ENCODE measurements at places on chromosomes 5 and 9.

DNA sequence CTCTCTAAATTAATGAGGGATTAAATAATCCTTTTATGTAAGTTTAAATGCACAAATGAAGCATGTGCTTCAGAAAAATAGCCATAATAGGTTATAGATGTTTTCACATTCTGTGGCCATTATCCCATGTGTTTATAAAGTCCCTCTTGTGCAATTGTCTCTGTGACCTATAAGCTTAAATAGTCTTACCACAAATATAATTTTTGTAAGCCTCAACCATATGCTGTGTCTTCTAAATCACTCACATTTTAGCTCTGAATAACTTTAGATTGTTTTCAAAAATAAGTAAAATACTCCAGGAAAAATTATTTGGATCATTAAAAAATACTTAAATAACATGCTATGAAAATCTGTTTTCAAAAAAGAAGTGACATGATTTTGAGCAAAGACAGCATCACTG lies 1894.7 kb downstream of the MAT2B start:
- no peak for DNase-seq
- H3K4me3 ChIP-seq, result no peak overlapping the region
- H3K4me1 ChIP-seq, result no peaks in the 10 kb centered on the region
- no peaks in the 10 kb centered on the region for H3K27me3 ChIP-seq
- H3K36me3 ChIP-seq, result no peaks in the 10 kb centered on the region
- H3K27ac ChIP-seq, result no peak overlapping the region

- no peak for DNase-seq
- no peaks in the 10 kb centered on the region for H3K36me3 ChIP-seq
- peak overlapping the region; percentile 90 for H3K4me3 ChIP-seq
- peak overlapping the region; percentile 99 for H3K27ac ChIP-seq
- no peaks in the 10 kb centered on the region for H3K27me3 ChIP-seq
These were observed 1.2 kb downstream of the CXXC5 start for GRCh38 chr5:139649082-139649991.

DNA sequence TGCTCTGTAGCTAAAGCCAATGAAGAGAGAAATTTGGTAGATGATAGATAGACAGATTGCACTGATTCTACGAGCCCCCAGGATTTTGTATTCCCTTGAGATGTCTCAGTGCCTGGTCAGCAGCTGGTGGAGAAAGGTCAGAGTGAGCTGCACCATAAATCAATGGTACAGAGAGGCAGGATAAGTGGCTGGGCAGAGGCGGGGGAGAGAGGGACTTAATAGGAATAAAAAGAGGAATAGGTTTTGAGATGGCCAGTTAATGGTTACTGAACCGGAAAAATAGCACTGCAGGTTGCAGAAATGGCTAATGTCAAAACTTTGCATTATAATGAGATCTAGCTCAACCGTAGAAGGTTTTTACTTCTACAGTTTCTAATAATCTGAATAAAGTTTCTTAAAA lies 47.9 kb upstream of the SLC12A2 start:
- peaks cover 11% of the 10 kb centered on the region for H3K4me1 ChIP-seq
- no peaks in the 10 kb centered on the region for H3K36me3 ChIP-seq
- H3K27me3 ChIP-seq, result no peaks in the 10 kb centered on the region
- H3K4me3 ChIP-seq, result no peak overlapping the region
- H3K27ac ChIP-seq, result no peak overlapping the region
- no peak for DNase-seq

- DNase-seq, result no peak
- no peak overlapping the region for H3K4me3 ChIP-seq
- H3K36me3 ChIP-seq, result no peaks in the 10 kb centered on the region
- H3K27ac ChIP-seq, result no peak overlapping the region
- no peaks in the 10 kb centered on the region for H3K4me1 ChIP-seq
These were observed 89.5 kb upstream of the MAP3K1 start for GRCh38 chr5:56725711-56726411.

GRCh38 chr5:73625944-73626811 lies at the start of gene ARHGEF28:
Gene ARHGEF28, plus strand, starts transcription at chr5:73626196. Its CDS starts 58,656 bp downstream, at chr5:73684852.
- H3K27ac ChIP-seq, result peak within 1 kb of the TSS; percentile 84
- H3K36me3 ChIP-seq, result no peaks in the 10 kb centered on the region
- H3K4me3 ChIP-seq, result peak within 1 kb of the TSS; percentile 85
- H3K27me3 ChIP-seq, result no peaks in the 10 kb centered on the region

DNA sequence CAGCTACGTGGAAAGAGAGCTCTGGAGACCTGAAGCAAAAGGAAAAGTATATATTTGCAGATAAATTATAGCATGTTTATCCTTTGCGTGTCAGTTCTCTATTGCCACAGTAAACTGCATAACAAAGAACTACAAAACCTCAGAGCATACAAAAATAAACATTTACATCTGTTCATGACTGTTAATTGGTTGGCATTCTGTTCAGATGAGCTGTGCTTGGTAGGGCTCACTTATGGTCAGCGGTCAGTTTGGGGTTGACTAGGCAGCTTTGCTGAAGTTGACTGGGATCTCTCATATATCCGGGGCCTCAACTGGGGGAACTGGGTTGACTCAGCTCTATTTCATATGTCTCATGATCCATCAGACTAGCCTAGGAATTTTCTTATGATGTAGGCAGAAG lies 257.7 kb downstream of the TLE1 start:
- no peaks in the 10 kb centered on the region for H3K36me3 ChIP-seq
- no peak for DNase-seq
- H3K4me1 ChIP-seq, result no peaks in the 10 kb centered on the region
- H3K4me3 ChIP-seq, result no peak overlapping the region
- no peak overlapping the region for H3K27ac ChIP-seq

- DNase-seq, result no peak
- H3K4me3 ChIP-seq, result no peak overlapping the region
- H3K27ac ChIP-seq, result no peak overlapping the region
- no peaks in the 10 kb centered on the region for H3K36me3 ChIP-seq
These were observed 1866.7 kb upstream of the C9orf72 start for GRCh38 chr9:29439961-29440360.

GRCh38 chr5:149521739-149522685 lies 29.2 kb downstream of the CSNK1A1 start:
- no peaks in the 10 kb centered on the region for H3K27me3 ChIP-seq
- peaks cover 6% of the 10 kb centered on the region for H3K36me3 ChIP-seq
- DNase-seq, result no peak
- no peak overlapping the region for H3K27ac ChIP-seq
- no peak overlapping the region for H3K4me3 ChIP-seq
- H3K4me1 ChIP-seq, result peaks cover 78% of the 10 kb centered on the region

- no peaks in the 10 kb centered on the region for H3K27me3 ChIP-seq
- H3K27ac ChIP-seq, result no peak overlapping the region
- H3K4me3 ChIP-seq, result no peak overlapping the region
- DNase-seq, result no peak
- H3K4me1 ChIP-seq, result no peaks in the 10 kb centered on the region
These were observed 2149.4 kb upstream of the ACO1 start for GRCh38 chr9:30235068-30235467.

GRCh38 chr9:131307974-131308373 lies 18.5 kb downstream of the PLPP7 start:
- no peak for DNase-seq
- H3K4me1 ChIP-seq, result no peaks in the 10 kb centered on the region
- no peak overlapping the region for H3K27ac ChIP-seq
- no peaks in the 10 kb centered on the region for H3K27me3 ChIP-seq
- H3K36me3 ChIP-seq, result no peaks in the 10 kb centered on the region

- no peak for DNase-seq
- H3K27ac ChIP-seq, result no peak overlapping the region
- H3K27me3 ChIP-seq, result no peaks in the 10 kb centered on the region
- H3K36me3 ChIP-seq, result no peaks in the 10 kb centered on the region
These were observed 31.9 kb upstream of the TBC1D2 start for GRCh38 chr9:98287384-98287783.

DNA sequence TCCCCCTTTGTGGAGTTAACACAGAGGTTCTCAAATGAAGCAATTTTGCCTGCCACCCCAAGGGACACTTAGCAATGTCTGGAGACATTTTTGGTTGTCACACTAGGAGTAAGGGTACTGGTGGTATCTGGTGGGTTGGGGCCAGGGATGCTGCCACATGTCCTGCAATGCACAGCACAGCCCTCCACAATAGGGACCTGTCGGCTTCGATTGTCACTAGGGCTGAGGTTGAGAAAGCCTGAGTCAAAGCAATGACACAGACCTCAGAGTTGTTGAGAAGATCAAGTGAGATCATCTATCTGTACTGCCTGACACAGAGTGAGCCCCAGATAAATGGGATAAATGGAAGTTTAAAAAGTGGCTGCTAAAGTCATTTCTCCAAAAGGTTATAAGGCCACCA lies 249.2 kb upstream of the KLF4 start:
- DNase-seq, result no peak
- no peaks in the 10 kb centered on the region for H3K27me3 ChIP-seq
- peak overlapping the region; percentile 32 for H3K27ac ChIP-seq
- no peak overlapping the region for H3K4me3 ChIP-seq
- peaks cover 23% of the 10 kb centered on the region for H3K4me1 ChIP-seq

DNA sequence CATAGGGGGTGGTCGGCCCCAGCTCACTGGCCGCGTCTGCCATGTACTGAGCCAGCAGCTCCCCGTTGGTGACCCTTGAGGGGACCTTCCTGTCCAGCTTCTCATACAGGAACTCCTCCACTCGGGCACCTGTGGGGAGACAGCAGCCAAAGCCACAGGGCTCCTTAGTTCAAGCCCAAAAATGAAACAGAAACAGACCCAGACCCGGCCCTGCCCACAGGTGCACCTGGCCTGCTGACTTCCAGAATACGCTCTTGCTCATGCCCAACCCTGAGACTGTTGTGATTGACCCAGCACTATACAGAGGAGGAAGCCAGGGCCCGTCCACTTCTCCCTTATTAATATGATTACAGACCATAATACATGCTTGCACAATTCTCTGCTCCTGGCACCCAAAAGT lies 7.0 kb downstream of the SH3GLB2 start:
- H3K36me3 ChIP-seq, result no peaks in the 10 kb centered on the region
- peaks cover 27% of the 10 kb centered on the region for H3K4me1 ChIP-seq
- DNase-seq, result no peak
- H3K4me3 ChIP-seq, result no peak overlapping the region

- DNase-seq, result no peak
- no peak overlapping the region for H3K27ac ChIP-seq
- H3K4me3 ChIP-seq, result no peak overlapping the region
These were observed 419.7 kb downstream of the CHSY3 start for GRCh38 chr5:130323804-130324454.

DNA sequence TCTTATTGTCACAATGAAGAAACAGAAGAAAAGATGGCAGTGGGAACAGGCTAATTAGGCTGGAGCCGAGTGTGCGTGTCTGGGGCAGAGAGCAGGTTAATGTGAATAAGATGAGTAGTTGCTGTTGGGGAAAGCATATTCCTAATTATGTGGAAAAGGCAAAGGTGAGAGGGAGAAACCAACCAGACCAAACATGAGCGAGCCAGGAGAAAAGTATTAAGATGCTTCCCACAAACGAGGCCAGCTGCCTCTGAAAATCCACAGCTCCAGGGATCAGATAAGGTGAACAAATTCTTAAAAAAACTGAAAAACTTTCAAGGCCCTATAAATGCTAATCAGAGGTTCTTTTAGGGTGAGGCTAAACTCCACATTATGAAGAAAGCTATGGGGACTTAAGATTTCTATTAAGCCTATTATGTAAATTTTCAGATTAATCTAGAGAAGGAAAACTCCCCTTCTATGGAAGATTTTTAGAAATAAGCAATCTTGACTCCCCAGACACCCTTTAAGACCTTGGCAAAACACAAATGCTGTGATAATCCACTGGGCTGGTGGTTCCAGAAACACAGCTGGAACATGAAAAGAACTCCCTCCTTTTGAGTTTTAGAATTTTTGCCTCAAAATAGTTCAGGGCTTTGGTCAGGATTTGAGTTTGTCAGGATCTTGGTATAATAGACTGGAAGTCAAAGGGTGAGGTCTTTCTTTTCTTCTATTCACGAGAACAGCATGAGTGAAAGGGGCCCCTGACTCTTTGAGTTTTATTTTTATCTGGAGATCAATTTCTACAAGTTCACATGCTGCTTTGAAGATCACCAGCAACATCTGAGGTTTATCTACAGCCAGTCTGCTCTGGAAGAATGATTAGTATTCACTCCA lies 238.1 kb downstream of the SPOCK1 start:
- no peak overlapping the region for H3K27ac ChIP-seq
- no peak for DNase-seq
- no peaks in the 10 kb centered on the region for H3K27me3 ChIP-seq
- no peak overlapping the region for H3K4me3 ChIP-seq
- H3K4me1 ChIP-seq, result peaks cover 9% of the 10 kb centered on the region

DNA sequence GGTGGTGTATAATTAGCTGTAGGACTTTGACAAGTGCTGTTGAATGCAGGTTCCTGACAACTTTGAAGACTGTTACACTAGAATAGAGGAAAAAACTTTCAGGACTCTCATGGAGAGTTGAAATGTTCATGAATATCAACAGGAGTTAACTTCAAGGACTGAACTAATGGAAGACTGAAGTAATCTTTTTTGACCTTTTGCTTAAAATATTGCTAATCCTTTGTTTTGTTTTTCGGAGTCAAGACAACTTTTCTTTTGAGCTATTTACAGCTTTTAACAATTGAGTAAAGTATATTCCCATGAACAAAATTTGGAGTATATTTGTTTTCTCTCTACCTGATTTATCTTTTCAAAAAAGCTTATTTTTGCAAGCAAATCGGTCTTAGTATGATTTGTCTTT lies 34.1 kb upstream of the MTMR12 start:
- H3K27me3 ChIP-seq, result no peaks in the 10 kb centered on the region
- H3K36me3 ChIP-seq, result no peaks in the 10 kb centered on the region
- no peak overlapping the region for H3K4me3 ChIP-seq
- no peaks in the 10 kb centered on the region for H3K4me1 ChIP-seq
- DNase-seq, result no peak

DNA sequence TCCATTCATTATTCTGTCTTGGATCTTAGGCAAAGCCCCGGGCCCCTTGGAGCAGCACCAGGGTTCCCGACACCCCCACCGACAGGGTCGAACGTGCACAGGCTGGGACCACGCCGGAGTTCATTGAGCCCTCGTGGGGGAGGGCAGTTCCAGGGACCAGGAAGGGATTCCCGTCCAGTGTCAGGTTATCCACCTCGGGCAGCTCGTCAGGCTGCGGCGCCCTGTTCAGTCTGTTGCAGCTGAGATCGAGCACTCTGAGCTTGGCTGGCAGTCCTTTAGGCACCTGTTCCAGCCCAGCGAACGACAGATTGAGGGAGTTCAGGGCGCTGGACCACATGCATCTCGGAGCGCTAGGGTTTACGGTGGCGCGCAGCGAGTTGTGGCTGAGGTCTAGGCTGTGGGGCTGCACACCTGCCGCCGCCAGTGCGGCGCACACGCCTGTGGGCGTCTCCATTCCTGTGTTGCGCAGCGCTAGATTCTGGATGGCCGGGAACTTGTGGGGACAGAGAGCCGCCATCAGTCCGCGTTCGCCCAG lies 1.1 kb downstream of the CD14 start:
- H3K4me3 ChIP-seq, result peak overlapping the region; percentile 76
- no peaks in the 10 kb centered on the region for H3K27me3 ChIP-seq
- peak overlapping the region; percentile 30 for H3K27ac ChIP-seq
- no peaks in the 10 kb centered on the region for H3K36me3 ChIP-seq

DNA sequence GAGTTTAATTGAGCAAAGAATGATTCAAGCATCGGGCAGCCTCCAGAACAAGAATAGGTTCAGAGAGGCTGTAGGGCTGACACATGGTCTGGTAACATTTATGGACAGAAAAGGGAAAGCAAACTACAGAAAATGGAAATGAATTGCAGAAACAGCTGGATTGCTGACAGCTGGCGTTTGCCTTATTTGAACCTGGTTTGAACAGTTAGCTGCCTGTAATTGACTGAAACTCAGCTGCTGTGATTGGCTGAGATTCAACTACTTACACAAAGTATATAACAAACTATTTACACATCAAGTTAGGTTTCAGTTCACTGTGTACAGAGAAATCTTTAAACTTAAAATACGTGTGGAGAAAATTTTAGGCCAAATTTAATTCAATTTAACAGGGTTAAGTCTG lies 441.7 kb downstream of the PRELID2 start:
- H3K36me3 ChIP-seq, result no peaks in the 10 kb centered on the region
- no peaks in the 10 kb centered on the region for H3K4me1 ChIP-seq
- no peak overlapping the region for H3K27ac ChIP-seq
- no peaks in the 10 kb centered on the region for H3K27me3 ChIP-seq
- no peak overlapping the region for H3K4me3 ChIP-seq
